Bladder microvascular endothelial cell (primary cell): ENCODE measurements at places on chromosomes 13 and 19. TPM values are rescaled to one million over a fixed set of nuclear protein-coding genes. Genes with fewer than 3 reads are reported as not detected.

The TMIGD2 gene
- total RNA-seq, result not detected in 2 replicates

The PROSER3 gene
- 1.5 and 2.5 TPM in 2 replicates for total RNA-seq

The BRME1 gene
- total RNA-seq, result 0.63 and 0.97 TPM in 2 replicates

The NLRP5 gene
- total RNA-seq, result not detected in 2 replicates

The COG3 gene
- 19.8 and 35.0 TPM in 2 replicates for total RNA-seq

The NKG7 gene
- not detected in 2 replicates for total RNA-seq

The LENG1 gene
- total RNA-seq, result 5.8 and 6.4 TPM in 2 replicates

The SMIM24 gene
- not detected in 2 replicates for total RNA-seq

The KCNJ14 gene
- under 0.01 and 0.63 TPM in 2 replicates for total RNA-seq

The KASH5 gene
- not detected in 2 replicates for total RNA-seq

The DHPS gene
- total RNA-seq, result 49.7 and 50.5 TPM in 2 replicates

The UCHL3 gene
- total RNA-seq, result 23.3 and 32.9 TPM in 2 replicates

The ZNF85 gene
- total RNA-seq, result 5.8 and 12.5 TPM in 2 replicates

The OR7C1 gene
- not detected in 2 replicates for total RNA-seq

The MYO16 gene
- total RNA-seq, result under 0.01 and 0.06 TPM in 2 replicates

The AKT2 gene
- 20.2 and 44.6 TPM in 2 replicates for total RNA-seq

The PLA2G4C gene
- total RNA-seq, result 84.7 and 463 TPM in 2 replicates

The SIGLEC12 gene
- total RNA-seq, result not detected in 2 replicates

The RNU6-9 gene
- total RNA-seq, result not detected in 2 replicates

The ZNF587B gene
- 8.6 and 20.8 TPM in 2 replicates for total RNA-seq

The PINLYP gene
- total RNA-seq, result 0.16 and 2.8 TPM in 2 replicates

The DNAAF3 gene
- total RNA-seq, result 0.16 and 0.19 TPM in 2 replicates
